ENCODE measurements at places on chromosomes 1 and 21.

- DNase-seq = no peak
Observed at GRCh38 chr1:164718821-164719220, 159.8 kb downstream of the PBX1 start.

- no peak for DNase-seq
Observed at GRCh38 chr1:58256546-58256945, 290.0 kb downstream of the OMA1 start.

GRCh38 chr1:240352769-240353168 lies 259.2 kb downstream of the GREM2 start:
- no peak for DNase-seq

DNA sequence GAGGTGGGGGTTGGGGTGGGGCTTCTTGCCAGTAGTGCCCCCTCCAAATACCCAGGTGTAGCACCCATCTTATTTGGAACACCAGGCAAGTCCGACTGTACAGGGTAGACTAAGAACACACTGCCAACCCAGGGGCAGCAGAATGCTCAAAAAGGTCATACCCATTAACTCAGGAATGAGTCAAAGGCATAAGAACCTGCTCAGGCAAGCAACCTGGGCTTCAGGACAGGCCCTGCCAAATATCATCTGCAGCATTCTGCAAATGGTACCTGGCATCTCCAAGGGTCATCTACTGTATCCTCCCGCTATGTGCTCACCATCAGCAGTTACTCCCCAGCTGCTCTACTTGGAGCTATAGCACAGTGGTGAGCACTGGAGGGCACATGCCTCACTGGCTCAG lies 19.4 kb downstream of the PEA15 start:
- DNase-seq = no peak

DNA sequence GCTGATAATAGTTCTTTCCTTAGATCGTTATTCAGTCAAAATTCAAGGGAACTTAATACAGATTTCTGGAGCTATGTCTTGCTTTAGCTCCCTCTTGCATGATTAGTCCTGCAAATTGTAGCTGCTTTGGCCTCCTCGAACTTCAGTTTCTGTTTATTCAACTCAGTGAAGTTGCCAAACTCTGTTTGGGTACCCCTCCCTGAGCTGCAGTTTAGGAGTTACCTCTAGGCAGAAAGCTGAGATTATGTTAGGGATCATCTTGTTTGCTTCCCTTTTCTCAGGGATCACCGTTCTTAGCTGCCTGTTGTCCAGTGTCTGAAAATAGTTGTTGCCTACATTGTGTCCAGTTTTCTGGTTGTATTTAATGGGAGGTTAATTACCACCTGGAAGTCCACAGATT lies 43.5 kb downstream of the SNX27 start:
- no peak for DNase-seq

GRCh38 chr21:31612894-31613785 lies 46.4 kb upstream of the SOD1 start:
- DNase-seq = no peak

GRCh38 chr1:161988413-161988812 lies 35.3 kb downstream of the OLFML2B start:
- DNase-seq = no peak

DNA sequence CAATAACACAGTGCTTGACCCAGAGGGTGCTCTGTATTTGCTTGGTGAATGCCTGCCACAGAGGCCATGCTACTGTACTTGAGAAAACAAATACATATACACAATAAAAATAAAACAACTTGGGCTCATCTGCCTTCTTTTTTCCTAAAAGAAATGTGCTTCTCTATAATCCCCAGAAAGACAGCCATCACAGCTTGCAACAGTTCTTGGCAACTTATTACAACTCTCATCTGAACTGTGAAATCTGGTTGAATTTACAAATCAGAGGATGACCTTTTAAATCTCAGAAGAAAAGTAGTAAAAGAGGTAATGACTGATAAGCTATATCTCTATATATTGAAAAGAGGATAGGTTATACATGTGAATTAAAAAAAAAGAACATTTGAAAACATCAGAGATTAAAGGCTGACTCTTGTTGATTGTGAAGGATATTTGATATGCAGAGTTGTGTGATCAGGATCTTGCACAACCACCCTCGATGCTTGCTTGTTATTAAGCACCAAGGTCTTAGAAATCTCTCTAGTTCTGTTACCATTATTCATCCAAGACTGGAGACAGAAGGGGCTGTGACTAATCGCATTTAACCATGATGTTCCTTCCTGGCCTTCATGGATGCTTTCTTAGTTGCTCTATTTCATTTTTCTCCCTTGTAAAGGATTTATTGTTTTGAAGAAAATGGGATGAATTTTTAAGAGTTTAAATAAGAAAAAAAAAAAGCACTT lies 213.4 kb downstream of the APP start:
- no peak for DNase-seq

Measured in stimulated activated naive CD8-positive, alpha-beta T cell treated with anti-CD3 and anti-CD28 coated beads, Interleukin-15, amount 100 ng/mL, for 72 hours (primary cell).